ENCODE measurements at places on chromosomes 12 and 14. TPM values are rescaled to one million over a fixed set of nuclear protein-coding genes. Genes with fewer than 3 reads are reported as not detected.

- H3K27ac ChIP-seq: peak overlapping the region; percentile 82
- H3K4me1 ChIP-seq: peaks cover 3% of the 10 kb centered on the region
- peaks cover 14% of the 10 kb centered on the region for H3K36me3 ChIP-seq
These were observed 32.4 kb downstream of the BICD1 start for GRCh38 chr12:32139064-32139421.

KLRF1 gene
- total RNA-seq: not detected

KRT4 gene
- 3,134 TPM for total RNA-seq

- no peak overlapping the region for H3K27ac ChIP-seq
- no peaks in the 10 kb centered on the region for H3K36me3 ChIP-seq
- no peaks in the 10 kb centered on the region for H3K27me3 ChIP-seq
- no peak overlapping the region for H3K4me3 ChIP-seq
- no peak for DNase-seq
- H3K4me1 ChIP-seq: no peaks in the 10 kb centered on the region
These were observed 5.1 kb upstream of the PAPOLA start for GRCh38 chr14:96497087-96497486.

PGF gene
- total RNA-seq: 16.8 TPM
